ENCODE measurements at places on chromosomes 2 and 18.

GRCh38 chr2:6523476-6523875 is 342.2 kb downstream of the CMPK2 start:
- DNase-seq = no peak

- no peak for DNase-seq
Measured at GRCh38 chr2:234669621-234670020, 172.7 kb upstream of the ARL4C start.

DNA sequence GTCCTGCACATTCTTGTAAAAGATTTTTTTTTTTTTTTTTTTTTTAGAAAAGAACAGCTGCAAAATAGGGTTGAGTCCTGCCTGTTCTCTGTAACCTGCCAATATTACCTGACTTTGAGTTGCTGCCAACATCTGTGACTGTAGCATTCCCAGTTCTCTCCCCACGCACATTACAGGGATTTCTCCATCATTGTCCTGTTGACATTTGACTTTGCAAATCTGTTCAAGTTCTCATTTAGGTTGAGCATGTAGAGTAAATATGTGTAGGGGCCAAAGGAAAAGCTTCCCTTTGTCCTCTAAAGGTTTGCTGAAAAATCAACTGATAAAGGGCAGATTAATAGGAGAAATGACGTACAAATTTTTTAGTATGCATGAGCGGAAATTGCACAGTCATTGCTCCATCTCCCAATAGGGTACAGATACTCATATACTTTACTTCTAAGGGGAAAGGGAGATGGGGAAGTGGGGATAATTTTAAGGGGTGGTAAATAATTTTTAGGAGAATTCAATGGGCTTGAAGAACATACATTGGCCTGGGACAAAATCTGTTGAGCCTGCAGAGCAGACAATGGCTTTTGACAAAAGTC is 385.5 kb downstream of the PIK3C3 start:
- no peak for DNase-seq

- DNase-seq = no peak
Measured at GRCh38 chr2:34266908-34267697, 668.0 kb upstream of the FAM98A start.

- DNase-seq = no peak
Measured at GRCh38 chr2:179483131-179483530, 218.5 kb upstream of the SESTD1 start.

GRCh38 chr2:38875576-38876367 is at the start of the genes DHX57 and MORN2:
TSS of gene DHX57 (minus strand) at chr2:38875934. CDS start at chr2:38868405, 7,529 bp downstream.
TSS of gene MORN2 (plus strand) at chr2:38875976.
- DNase-seq = peak; percentile 85

DNA sequence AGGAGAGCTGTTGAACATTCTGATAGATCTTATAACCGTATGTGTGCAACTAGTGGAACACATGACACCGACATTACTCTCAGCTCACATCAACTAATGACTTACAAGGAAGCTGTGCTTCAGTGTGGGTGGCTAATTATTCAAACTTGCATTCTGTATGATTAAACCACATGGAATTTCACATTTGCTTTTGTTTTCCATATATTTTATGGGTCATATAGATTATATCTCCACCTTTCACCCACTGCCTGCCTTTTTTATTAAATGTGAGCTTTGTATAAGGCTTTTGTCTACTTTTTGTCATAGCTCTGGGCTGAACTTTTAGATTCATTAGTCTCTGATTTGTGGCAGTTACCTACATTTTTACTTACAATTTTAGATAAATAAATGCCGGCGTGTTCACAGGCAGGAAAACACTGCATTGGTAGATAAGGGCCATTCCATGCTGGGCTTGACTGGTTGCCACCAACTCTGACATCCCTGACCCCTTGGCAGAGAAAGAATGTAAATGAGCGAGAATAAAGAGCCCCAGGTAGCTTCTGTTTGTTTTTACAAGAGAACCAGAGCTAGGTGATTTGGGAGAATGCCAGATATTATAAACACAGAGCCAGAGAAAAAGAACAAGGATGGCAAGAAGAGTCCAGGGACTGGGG is 35.7 kb downstream of the LYPD6 start:
- no peak for DNase-seq

GRCh38 chr2:160197587-160197986 is 2.5 kb downstream of the ITGB6 start:
- DNase-seq = no peak

DNA sequence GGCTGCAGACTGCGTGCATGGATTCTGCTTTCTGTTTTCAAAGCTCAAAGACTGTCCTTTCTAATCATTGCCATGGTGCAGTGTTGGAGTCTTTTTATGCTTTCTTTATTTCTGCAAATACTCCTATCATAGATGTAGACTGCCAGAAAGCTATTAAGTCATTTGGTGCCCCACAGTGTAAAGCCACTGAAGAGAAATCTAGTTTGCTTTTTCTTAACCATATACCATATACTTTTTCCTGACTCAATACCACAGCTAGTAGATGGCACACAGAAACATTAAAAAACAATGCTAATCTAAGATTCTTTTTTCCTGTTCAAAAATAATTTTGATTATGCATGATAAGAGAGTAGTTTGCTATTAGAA is 109.9 kb upstream of the RAB27B start:
- DNase-seq = no peak

- no peak for DNase-seq
Measured at GRCh38 chr2:30134582-30134981, 12.2 kb upstream of the YPEL5 start.

GRCh38 chr2:64067326-64067725 is 48.1 kb upstream of the VPS54 start:
- no peak for DNase-seq

DNA sequence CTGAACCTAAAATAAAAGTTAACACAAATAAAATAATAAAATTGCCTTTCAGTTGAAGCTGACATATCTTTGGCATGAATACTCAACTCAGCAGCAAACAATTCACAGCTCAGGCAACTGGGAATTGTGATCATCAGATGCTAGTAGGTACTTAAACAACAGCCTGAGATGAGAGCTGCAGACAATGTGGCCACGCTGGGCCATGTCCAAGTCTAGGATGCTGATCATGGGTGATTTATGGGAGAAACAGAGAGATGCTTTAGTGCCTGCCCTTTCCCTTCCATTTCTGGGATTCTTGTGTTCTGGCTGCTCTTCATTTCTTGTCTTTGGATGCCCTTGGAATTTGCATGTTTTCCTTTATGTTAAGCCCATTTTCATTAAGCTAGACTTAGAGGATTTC is 212.4 kb upstream of the CWC22 start:
- no peak for DNase-seq

- no peak for DNase-seq
Measured at GRCh38 chr2:199524689-199525574, 67.2 kb upstream of the SATB2 start.

- no peak for DNase-seq
Measured at GRCh38 chr2:55712477-55713060, 18.9 kb upstream of the PNPT1 start.

DNA sequence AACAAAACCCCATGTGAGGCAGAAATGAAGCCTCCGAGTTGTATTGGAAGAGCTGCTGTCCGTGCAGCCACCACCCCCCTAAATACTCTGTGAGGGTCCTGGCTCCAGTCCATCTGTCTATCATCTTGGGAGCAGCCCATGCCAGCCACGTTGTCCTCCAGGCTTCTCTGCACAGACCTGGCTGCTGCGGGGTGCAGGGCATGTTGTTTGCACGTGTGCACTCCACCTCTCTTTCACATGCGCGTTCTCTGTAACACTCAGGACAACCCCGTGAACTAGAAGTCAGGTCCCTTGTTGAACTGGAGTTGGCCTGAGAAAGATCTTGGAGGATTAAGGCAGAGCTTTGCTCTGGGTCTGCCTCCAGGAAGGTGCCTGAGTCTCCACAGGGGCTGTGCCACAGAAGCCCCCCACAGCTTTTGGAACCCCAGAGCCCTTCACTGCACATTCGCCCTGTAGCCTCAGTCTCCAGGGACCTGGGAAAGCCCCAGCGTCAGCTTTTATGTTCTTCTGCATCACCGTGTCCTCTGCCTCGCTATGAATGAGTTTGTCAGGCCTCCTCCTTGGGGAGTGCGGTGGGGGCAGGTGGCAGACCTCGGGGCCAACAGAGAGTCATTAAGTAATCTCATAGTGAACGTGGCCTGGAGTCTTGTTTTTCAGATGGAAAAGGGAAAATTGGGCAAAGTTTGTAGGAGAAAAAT is 16.6 kb downstream of the RTP5 start:
- DNase-seq = no peak

DNA sequence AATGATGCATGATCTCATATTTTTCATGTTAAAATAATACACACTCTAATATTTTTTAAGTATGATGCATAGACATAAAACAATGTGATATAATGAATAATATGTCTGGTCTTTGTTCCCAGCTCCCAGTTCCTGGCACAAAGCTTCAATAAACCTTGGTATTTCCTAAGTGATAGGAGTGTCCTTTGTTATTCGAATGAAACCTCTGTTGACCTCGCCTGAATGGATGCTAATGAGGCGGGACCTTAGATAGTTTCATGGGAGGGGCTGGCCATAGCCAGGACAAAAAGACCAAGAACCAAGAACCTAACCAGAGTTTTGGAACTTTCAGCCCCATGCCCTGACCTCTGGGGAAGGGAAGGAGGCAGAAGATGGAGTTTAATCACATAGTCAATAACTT is 257.7 kb upstream of the COPS8 start:
- DNase-seq = no peak

- no peak for DNase-seq
Measured at GRCh38 chr2:215751200-215751910, 262.0 kb downstream of the MREG start.

GRCh38 chr2:154588838-154589237 is 109.7 kb upstream of the KCNJ3 start:
- no peak for DNase-seq

- DNase-seq = no peak
Measured at GRCh38 chr2:133521146-133521745, 47.0 kb downstream of the NCKAP5 start.

GRCh38 chr2:8549273-8549922 is 132.5 kb upstream of the ID2 start:
- DNase-seq = no peak

DNA sequence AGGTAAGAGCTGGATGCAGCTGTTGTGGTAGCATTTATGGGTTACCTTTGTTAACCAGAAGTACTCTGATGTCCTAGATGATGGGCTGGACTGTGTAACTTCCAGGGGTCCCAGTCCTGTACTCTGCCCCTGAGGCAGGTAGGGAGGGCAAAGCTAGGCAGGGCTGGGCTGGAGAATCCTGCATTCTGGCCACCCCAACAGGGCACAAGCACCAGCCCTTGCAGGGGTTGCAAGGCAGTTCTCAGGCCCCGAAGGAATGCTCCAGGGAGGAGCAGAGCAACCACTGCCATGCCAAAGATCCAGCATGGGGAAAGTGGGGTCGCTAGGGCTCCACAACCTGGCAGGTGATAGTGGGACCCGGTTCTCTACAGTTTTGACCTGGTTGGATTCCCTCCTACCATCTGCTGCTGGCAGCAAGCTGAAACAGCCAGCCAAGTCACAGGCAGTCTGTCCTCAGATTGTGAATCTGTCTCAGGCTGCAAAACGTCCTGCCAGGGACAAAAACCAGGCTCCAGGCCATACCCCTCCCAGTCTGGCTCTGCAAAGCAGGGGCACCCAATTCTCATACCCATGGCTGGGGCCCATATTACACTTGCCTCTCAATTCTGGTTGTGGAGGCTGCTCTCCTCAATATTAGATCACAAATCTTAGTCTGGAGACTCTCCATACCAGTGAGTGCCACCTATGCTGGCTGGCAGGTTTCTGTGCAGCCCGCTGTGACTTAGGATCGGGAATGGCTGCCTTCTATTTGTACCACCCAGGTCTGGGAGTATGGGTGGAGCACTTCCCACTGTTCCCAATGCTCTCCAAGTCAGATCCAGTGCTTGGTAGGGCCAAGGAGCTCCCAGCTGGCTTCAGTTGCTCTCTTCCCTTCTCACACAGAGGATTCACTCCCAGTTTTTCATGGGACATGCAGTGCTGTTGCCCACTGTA is 61.1 kb downstream of the SMCHD1 start:
- DNase-seq = no peak

DNA sequence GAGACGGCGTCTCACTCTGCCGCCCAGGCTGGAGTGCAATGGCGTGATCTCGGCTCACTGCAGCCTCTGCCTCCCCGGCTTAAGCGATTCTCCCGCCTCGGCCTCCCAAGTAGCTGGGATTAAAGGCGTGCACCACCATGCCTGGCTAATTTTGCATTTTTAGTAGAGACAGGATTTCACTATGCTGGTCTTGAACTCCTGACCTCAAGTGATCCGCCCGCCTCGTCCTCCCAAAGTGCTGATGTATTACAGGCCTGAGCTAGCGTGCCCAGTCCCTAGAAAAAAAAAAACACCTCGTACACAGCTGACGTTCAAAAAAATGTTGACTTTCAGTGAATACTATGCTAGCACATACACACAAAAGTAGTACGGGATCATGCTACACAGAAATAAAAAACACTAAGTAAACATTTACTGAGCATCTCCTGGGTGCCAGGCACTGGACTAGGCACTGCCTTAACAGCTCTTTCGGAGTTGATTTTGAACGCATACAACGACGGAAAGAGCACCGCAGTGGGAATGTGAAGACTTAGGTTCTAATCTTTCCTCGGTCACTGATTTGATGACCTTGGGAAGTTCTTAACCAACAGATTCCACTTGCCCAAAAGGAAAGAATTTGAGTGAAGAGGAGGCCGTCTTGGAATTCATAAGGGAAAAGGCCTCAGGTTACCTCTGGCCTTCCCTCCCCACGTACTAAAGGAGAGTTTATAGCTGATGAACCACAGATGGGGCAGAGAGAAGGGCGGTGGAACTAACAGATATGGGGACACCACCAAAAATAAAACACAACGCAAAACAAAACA is 1.1 kb downstream of the DNAJC27 start:
- DNase-seq = peak; percentile 33

- no peak for DNase-seq
Measured at GRCh38 chr18:79797518-79798345, at the start of gene KCNG2. TSS of gene KCNG2 (plus strand) at chr18:79797938. CDS start at chr18:79863668, 65,730 bp downstream.

DNA sequence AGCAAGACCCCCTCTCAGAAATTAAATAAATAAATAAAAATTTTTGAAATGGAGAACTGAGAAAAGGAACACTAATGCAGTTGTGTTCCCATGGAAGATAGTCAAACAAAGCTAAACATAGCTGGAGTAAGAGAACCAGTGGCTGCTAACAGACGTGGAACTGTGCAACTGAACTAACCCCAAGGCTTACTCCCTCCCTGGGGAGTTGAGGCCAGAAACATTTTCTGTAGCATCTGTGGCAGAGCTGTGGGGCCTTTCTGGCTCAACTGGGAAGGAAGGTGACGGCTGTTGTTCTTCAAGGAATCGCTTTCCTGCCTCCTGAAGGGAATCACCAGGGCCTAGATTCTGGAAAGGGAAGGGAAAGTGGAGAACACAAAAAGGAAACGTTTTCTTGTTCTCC is 53.9 kb upstream of the B3GNT2 start:
- no peak for DNase-seq

DNA sequence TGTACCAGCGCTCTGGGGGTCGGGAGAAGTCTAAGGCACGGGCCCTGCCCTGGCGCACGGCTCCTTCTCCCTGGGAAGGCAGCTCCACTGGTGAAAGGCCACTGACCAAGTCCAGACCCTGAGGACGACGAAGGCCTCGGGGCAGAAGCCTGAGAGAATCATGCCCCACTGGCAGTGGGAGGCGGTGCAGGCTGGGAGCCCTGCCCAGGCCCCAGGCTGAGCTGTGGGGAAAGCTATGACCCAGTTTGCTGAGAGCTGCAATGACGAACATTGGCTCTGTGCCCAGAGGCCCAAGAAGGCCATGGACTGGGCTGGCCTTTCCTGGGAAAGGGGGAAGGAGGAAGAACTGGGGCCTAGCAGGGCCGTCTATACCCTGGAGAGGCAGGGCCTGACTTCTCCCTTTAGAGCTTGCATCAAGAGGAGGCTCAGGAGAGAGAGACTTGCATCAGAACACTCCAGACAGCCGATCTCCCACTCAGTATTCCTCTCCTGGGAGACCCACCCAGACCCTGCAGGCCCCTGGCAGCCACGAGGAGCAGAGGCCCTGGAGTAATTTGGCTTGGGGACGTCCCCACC is 32.9 kb downstream of the HS1BP3 start:
- no peak for DNase-seq

GRCh38 chr2:172181840-172182239 is 79.1 kb upstream of the DLX2 start:
- DNase-seq = no peak
